Activated CD8-positive, alpha-beta memory T cell treated with anti-CD3 and anti-CD28 coated beads for 4 hours (primary cell): ENCODE measurements at places on chromosomes 7 and 10.

DNA sequence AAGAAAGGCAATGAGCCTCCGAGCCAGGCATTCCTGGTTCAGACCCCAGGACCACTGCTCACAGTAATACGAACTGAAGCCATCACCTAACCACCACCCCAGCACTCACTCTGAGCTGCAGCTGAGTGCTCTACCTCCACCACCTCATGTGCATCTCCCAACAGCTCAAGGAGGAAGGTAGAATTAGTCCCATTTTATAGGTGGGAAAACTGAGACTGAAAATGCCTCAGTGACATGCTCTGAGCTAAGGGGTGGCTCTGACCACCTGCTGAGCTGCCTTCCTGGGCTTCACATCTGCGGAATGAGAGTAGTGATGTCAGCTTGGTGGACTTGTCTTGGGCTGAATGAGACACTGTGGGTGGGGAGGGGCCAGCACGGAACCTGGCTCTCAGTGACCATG is 159.7 kb upstream of the UNC5B start:
- no peak for DNase-seq

- DNase-seq = no peak
These were observed 82.9 kb downstream of the SORCS1 start for GRCh38 chr10:107081644-107082043.

DNA sequence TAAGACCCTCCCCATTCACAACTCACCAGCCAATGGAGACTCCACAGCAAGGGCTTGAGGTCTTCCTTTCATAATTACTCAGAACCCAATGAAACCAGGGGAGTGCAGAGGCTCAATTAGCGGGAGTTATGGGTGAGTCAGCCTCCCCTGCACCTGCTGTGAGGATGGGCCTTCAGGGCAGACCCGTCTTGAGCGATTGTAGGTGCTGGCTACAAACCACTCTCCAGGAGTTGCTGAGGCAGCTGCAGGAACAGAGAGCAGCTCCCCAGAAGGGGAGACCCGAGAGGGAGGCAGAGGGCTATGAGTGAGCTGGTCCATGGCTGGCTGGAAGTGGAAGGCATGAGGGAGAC is 58.5 kb upstream of the SORCS3 start:
- DNase-seq = no peak

DNA sequence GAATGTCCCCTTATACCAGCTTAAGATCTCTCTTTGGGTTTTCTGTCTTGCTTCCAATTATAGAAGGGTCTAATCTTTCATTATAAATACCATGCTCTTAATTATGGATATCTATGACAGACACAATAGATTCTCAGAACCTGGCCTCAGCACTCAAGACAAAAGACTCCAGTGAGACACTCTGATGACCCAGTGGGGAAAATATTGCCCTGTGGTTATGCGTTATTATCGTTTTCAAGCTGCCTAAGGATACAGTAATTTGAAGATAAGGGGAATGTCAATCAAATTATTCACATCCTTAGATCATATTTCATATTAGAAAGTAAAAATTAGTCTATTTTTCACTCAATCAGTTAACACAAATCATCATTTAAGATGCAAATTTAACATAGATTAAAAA is 748.8 kb downstream of the XPNPEP1 start:
- DNase-seq = no peak

DNA sequence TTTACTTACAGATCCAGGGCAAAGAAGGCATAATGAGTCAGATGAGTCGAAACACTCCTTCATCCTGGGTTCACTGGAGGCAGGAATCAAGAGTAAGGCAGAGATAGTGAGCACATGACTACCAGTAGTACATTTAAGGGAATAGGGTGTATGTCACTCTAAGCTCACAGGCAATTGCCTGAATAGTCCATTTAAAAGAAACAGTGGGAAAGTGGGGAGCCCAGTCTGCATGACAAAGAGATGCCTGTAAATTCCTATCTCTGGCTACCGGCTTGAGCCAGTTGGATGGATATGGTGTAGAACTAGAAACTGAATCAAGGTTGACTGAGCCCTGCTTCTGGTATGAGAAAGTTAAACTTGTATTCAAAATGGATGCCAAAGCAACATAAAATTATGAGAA is 861.5 kb upstream of the ZWINT start:
- no peak for DNase-seq

DNA sequence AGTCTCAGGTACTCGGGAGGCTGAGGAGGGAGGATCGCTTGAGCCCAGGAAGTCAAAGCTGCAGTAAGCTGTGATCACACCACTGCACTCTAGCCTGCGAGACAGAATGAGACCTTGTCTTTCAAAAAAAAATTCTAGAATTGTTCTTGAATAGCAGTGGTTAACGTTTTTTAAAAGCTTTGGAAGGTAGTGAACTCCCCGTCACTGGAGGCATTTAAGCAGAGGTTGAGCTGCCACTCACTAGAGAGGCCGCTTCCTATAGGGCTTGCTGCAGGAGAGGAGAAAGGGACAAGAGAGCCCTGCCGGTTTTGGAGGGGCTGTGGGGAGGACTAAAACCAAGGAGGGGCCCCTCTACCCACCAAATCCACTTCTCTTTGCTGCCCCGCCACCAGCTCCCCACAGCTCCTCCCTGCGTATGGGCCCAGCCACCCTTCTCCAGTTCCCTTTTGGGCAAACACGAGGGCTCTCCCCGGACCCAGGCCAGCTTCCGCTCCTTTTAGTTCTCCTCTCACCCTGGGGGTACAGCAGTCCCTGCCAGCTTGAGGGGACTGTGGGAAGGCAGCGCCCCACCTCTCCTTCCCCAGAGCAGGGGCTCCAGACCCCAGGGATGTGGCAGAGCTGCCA is 86.9 kb upstream of the GTF2I start:
- no peak for DNase-seq

- DNase-seq = no peak
These were observed 76.2 kb upstream of the MYL10 start for GRCh38 chr7:101705331-101705730.

- DNase-seq = no peak
These were observed 70.0 kb downstream of the NEURL1 start for GRCh38 chr10:103563231-103564115.

GRCh38 chr7:66206934-66207240 is 1.8 kb downstream of the TPST1 start:
- DNase-seq = no peak

DNA sequence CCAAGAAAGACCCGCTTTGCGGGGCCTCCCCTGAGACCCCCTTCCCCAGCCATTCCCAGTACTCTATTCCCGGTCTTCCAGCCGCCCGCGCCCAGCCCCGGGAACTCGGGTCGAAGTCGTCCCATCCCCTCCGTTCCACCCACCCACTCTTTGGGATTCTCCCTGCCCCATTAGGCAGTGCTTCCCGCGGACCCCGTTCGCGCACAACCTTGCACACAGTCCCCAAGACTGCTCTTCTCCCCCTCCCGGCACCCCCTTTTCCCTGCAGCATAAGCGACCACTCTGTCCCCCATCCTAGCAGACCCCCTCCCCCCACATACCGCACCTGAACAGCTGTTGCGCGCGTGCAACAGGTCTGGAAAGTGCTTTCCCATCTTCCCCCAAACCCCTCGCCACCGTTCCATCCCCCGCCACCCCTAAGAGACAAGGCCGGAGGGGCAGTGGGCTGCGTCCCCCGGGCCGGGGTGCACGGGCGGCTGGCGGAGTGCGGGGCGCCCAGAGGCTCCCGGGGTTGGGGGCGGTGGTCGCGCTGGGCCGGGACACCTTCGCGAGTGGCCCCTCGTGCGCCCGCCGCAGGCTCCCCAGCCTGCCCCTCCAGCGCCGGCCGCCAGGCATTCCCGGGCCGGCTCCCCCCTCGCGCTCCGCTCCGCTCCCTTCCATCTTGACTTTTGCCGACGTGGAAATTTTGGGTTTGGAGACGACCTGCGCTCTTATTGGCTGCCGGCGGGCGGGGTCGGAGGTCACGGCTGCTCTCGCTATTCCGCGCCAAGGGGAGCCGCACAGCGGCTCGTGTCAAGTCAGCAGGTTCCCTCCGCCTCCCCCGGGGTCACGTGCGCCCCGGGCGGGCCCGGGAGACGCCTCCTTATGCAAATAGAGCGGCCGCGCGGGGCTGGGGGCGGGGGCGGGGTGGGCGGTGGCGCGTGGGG is 201.2 kb upstream of the NFE2L3 start:
- DNase-seq = peak; percentile 63

DNA sequence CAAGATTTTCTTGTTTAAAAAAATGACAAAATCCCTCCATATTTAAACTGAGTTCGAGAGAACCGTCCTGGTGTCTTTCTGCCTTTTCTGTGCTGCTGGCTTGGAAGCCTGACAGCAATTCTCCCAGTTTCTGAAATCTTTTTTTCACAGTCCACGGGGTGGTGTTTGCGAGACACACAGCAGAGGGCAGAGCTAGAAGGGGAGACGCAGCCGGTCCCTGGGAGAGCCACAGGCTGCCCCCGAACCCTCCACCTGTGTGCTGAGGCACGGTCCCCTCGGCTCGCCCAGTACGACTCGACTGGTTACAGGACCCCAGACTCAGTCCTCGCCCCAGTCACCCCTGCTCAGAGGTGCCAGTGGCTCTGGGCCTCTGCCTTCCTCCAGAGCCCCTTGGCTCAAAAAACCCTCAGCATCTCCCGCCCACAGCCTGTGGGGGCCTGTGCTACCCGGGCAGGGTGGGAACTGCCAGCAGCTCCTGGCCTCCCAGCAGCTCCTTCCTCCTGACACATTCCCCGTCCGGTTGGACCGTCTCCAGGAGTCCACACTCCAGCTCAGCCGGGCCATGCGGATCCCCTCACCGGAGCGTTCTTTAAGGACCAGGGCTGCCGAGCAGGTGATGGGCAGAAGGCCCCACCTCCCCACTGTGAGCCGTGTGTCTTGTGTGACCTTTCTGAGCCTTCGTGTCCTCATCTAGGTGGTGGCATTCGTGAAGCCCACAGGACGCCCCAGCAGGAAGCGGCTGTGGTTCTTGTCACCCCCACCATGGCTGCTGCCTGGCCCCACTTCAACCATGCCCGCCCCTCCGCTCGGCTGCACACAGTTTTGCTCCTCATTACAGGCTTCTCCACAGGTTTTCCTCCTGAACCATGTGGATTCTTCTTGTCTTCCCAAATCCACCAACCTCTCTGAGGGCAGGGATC is 52.3 kb upstream of the EN2 start:
- no peak for DNase-seq

DNA sequence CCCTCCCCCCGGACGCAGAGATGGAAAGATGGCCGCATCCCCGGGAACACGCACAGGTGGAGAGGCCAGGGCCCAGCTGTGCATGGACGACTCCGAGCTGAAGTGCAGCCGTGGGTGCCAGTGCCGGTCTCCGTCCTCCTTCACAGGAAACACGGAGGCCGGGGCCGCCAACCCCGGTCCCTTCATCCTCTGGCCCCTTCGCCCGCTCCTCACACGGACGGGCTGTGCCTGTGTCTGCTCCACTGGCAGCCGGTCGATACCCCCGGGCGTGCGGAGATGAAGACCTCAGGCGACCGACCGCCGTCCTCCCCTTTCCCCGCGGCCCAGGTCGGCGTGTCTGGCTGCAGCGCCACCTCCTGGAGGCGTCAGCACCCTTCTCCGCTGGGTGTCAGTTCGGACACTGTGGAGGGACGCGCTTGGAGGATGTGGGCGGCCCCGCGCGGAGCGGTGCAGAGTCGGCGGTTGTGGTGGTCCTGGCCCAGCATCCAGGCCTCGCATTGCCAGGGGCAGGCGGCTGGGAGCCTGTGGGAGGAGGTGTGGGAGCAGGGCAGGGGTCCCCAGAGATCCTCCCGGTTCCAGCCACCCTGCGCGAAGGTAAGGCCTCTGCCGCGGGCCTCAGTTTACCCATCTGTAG is 9.9 kb downstream of the ZNF511 start:
- DNase-seq = peak; percentile 22

- DNase-seq = no peak
These were observed 14.0 kb downstream of the RBP3 start for GRCh38 chr10:47362199-47362598.

GRCh38 chr10:86824151-86824550 is 67.7 kb downstream of the BMPR1A start:
- no peak for DNase-seq

GRCh38 chr10:125084191-125084613 is 76.2 kb downstream of the CTBP2 start:
- DNase-seq = no peak

DNA sequence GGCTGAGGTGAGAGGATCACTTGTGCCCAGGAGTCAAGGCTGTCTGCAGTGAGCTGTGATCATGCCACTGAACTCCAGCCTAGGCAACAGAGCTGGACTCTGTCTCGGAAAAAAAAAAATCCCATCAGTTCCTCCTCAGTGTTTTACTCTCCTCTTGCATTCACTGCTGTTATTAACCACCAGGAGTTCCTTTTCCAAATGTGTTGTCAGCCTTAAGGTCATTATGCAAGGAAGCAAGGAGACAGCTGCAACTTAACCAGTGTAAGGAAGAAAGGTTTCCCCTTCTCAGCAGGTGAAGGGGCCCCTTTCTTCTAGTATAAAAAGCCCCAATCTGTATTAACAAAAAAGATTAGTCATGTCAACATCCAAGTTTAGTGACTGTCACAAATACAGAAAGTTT is 86.6 kb upstream of the LEP start:
- no peak for DNase-seq

- DNase-seq = no peak
These were observed 10.5 kb downstream of the LSM5 start for GRCh38 chr7:32479574-32480200.

DNA sequence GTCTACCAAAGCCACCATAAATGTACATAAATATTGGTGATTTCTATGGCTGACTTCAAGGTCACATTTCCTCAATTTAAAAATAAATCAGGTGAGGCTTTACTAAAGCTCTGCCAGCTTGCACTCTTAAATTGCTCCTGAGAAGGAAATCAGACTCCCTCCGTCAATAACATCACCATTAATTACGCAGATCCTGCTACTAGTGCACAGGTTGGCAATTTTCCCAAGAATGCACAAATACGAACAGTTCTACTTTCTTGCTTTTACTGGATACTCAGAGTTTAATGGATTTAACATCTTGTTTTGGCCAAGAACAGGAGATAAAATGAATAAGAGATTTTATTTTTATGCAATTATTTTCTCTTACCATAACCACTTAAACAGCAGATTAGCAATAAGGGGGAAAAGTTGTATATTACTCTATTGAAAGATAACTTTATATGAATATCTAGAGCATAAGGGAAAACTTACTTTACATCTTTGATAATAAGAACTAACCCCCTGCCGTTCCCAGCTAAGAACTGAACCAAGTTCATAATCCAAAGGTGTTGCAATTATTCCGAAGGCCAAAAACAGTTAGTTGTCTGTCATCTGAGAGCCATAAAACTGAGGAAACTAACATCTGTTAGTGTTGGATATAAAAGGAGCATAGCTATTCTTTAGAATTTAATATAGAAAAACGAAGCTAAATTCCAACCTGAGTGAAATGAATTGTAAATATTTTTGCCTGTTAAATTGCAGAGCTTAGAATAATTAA is 140.5 kb downstream of the TWIST1 start:
- no peak for DNase-seq

GRCh38 chr10:123160311-123160980 is 6.2 kb downstream of the BUB3 start:
- no peak for DNase-seq

DNA sequence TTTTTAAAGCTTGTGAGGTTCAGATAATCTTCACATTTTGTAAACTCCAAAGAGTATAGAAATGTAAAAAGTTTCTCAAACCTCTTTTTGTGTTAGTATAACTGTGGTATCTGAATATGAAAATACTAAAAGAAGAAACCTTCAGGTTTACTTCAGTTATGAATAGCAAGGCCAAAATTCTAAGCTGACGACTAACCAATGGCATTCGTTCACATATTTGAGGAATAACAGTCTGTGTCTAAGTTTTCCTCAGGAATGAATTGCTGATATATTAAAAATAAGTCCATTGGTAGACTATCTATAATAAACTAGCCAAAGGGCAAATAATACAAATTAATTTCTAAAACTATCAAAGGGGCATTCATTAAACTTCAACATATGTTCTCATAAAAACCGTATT is 206.0 kb downstream of the CXCL12 start:
- no peak for DNase-seq

- DNase-seq = no peak
These were observed 485.1 kb downstream of the GLRX3 start for GRCh38 chr10:130621231-130621775.
